ENCODE measurements at places on chromosomes 13 and 19.

DNA sequence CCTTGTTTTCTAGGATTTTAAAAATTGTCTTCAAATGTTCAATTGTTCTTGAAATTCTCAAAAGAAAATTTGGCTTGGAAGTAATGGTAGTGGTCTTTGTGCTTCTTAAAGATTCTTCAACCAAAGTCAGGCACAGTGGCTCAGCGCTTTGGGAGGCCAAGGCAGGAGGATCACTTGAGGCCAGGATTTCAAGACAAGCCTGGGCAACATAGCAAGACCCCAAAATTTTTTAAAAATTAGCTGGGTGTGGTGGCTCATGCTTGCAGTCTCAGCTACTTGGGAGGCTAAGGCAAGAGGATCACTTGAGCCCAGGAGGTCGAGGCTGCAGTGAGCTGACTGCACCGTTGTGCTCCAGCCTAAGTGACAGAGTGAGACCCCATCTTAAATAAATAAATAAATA, 153.5 kb upstream of the ZNF507 start:
- DNase-seq, result no peak

GRCh38 chr13:73482556-73482955, 423.8 kb downstream of the KLF5 start:
- no peak for DNase-seq

- no peak for DNase-seq
Measured at GRCh38 chr19:41013359-41013758, 22.3 kb downstream of the CYP2B6 start.

DNA sequence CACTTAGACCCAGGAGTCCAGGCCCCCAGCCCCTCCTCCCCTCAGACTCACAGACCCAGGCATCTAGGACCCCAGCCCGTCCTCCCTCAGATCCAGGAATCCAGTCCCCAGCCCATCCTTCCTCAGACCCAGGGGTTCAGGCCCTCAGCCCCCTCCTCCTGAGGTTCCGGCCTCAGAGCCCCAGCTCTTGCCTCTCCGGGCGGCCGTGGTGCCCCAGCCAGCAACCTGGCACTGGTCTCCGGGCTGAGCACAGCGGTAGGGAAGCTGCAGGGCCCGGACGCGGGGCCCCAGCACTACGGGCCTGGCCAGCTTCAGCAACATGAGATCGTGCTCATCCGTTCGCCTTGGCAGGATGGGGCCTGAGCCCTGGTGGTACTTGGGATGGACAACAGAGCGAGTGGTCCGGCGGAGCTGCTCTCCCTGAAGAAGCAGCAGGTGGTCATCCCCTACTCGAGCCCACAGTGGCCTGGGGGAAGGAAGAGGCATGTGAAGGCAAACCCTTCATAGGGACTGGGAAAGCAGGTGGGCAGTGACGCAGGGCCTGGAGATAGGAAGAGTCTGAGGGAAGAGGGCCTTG, 3.7 kb downstream of the KLK10 start:
- DNase-seq, result no peak

DNA sequence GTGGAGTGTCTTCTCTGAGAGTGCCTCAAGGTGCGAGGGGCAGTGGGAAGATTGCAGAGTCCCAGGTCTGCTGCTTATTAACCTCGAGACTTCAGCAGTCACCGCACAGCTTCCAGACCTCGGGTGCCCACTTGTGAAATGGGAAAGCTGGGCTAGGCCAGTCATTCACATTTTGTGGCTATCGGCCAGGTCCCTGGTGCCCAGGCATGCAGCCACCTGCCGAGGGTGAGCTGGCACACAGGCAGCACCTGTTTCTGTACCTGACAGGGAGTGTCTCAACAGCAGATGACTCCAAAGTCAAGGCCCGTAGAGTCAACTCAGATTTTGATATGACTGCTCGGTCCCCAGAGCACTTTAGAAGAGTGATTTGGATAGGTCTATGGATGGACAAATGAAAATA, 21.9 kb downstream of the UQCRFS1 start:
- no peak for DNase-seq

DNA sequence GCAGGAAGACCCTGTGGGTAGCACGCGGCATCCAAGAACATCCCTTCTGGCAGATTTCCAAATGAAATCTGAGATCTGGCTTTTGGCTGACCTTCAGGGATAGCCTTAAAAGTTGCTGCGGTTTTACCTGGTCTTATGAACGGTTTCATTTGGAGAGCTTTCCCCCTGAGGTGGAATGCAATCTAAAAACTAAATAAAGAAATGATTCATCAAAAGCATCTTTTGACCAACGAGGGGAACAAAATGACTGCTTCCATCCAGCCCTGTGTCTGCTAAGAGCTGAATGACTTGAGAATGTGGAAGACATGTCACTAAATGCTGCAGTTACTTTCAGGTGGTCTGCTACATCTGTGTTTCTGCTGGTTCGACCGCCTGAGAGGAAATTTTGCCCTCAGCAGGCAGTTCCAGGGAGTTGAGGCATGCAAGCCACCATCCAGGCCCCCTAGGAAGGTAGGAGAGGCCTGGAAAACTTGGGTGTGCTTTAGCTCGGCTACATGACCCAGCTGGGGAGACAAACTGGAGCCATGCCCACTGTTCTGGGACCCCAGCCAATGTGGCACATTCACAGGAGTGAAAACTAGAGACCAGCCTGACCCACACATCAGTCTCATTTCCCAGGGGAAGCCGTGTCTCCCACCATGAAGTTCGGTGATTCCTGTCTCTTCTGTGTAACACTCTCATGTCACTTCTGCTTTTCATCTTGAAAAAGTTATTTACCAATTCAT, 175.1 kb upstream of the KL start:
- no peak for DNase-seq

DNA sequence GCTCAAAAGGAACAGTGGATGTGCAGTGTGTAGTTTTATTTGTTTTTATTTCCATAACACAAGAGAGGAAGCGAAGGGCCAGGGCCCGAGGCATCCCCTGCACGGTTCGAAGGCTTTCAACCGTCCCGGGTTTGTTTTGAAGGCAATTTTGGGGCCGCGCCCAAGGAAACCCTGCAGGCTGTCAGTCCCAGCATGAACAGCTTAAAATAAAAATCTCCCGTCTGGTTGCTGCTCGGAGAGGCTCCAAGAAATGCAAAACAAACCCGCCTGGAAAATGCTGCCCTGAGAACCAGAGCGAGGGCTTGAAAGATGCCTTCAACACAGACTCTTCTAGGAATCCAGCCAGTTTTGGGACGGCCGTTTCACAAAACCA, 16.0 kb downstream of the LSM4 start:
- no peak for DNase-seq

- DNase-seq, result no peak
Measured at GRCh38 chr19:33751436-33751770, 45.3 kb upstream of the KCTD15 start.

- peak; percentile 72 for DNase-seq
Measured at GRCh38 chr19:19406878-19407632, 1.6 kb downstream of the GATAD2A start.

DNA sequence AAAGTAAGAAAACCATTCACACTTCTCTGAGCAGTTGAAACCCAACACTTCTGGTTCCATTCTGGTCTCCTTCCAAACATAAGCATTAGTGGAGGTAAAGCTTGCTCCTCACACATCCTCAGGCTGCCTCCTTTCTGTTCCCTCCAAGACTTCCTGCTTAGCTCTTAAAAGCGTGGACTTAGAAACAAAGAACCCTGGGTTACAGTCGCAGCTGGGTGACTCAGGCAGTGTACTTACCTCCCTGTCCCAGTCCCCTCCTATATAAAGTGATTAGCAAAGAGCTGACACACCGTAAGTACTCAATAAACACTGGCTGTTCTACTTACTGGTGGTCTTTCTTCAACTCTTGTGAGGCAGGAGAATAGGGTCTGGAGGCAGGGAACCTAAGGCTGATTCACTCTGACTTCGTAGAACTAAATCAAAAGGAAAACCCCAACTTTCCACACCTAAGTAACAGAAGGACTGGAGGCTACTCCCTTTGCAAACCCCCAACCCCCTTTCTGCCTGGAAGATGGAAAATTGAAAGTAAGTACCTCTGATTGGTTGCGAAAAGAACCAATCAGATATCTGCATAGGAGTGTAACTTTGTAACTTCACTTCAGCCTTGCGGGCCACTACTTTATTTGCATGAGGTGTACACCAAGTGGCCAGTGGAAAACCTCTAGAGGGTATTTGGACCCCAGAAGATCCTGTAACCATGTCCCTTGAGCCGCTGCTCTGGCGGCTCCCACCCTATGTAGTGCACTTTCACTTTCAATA, 165.4 kb downstream of the SUCLA2 start:
- DNase-seq, result no peak

- DNase-seq, result peak; percentile 69
Measured at GRCh38 chr19:4829001-4829712, 2.4 kb downstream of the TICAM1 start.

- DNase-seq, result no peak
Measured at GRCh38 chr19:47658431-47659348, 49.8 kb downstream of the BICRA start.

DNA sequence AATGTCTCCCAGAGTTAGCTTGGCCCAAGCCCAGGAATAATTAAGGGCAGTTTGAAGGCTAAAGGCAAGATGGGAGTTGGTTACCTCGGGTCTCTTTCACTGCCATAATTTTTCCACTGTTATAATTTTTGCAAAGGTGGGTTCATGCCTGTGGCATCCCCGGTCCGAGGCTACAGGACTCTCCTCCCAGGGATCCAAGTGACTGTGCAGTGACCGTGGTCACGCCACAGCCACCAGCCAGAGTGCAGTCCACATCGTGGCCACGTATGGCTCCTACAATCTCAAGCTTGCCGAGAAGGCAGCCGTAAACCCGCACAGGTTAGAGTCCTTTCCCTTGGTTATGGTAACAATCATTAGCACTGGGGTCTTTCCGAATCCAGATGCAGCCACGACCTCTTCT, 36.8 kb downstream of the C13orf46 start:
- no peak for DNase-seq

DNA sequence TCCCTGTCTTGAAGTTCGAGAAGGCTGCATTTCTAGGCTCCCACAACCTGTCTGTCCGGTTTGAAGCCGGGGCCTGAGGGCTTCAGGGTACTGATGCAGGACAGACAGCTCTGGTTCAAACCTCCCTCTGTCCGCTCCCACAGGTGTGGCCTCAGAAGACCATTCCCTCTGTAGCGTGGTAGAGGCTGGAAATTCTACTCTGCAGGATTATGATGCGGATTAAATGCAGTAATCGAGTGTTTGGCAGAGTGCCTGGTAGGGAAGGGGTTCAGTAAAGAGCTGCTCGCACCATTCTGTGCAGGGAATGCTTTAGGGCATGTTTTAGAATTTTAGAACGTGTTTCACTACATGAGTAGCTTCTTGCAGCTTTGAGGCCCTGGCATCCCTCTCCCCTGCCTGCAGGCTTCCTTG, 30.5 kb downstream of the PPP1R37 start:
- DNase-seq, result no peak

DNA sequence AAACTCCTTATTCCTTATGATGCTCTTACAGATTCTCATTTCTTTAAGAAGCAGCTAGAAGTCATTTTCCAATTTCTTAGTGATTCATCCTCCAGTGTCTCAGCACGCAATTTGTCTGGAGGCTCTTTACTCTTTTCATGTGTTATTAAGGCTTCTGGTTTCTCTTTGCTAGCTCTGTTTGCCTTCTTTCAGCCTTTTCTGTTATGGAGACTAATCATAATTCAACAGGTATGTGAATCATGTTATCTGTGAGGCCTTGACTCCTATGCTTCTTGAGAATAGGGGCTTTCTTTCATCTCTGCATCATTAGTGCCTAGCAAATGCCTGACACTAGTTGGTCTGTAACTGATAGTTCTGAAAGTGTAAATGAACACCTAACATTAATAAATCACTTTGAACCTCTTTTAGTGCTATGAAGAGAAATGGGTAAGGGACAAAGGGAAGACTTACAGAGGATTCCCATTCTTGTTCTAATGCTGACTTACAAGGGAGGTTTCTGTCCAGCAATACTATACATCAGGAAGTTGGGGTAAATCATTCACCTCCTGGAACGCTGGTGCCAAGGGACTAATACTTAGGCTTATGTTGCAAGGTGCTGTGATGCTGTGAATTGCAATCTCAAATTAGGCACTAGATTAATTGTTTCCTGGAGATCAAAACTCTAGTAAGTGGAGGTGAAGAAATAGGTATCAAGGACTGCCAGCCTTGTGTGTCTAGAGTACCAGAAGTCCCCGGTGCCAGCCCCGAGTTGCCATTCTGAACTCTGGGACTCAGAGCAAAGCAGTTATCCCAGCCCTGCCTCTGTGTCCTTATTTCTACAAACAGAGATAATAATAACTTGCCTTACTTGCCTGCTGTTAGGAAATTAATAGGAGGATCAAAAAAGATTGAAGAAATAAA, 265.6 kb downstream of the DCLK1 start:
- DNase-seq, result no peak

GRCh38 chr19:39212375-39212742, 8.3 kb upstream of the SYCN start:
- DNase-seq, result peak; percentile 47

DNA sequence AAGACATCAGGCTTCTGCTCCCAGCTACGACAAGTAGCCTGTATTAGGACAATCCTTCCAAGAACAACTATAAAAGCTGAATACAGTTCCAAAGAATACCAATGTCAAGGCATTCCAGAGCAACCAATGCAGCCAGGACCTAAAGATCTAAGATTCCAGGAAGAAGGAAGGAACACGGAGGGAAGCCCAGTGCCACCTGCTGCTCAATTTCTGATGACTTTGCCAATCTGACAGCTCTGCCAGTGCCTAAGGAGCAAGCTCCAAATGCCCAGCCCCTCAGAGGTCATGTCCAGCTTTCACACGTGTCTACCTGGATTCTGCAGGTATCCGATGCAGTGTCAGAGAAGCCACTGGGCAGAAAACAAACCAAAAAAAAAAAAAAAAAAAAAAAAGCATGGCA, 164.4 kb downstream of the IRS2 start:
- no peak for DNase-seq

GRCh38 chr13:109671919-109672318, 114.5 kb downstream of the IRS2 start:
- DNase-seq, result no peak

GRCh38 chr13:53501387-53501786, 472.8 kb downstream of the OLFM4 start:
- no peak for DNase-seq

GRCh38 chr13:67792151-67792676, 562.1 kb upstream of the PCDH9 start:
- DNase-seq, result no peak

- peak; percentile 66 for DNase-seq
Measured at GRCh38 chr19:11578258-11579142, 1.1 kb upstream of the ACP5 start.

DNA sequence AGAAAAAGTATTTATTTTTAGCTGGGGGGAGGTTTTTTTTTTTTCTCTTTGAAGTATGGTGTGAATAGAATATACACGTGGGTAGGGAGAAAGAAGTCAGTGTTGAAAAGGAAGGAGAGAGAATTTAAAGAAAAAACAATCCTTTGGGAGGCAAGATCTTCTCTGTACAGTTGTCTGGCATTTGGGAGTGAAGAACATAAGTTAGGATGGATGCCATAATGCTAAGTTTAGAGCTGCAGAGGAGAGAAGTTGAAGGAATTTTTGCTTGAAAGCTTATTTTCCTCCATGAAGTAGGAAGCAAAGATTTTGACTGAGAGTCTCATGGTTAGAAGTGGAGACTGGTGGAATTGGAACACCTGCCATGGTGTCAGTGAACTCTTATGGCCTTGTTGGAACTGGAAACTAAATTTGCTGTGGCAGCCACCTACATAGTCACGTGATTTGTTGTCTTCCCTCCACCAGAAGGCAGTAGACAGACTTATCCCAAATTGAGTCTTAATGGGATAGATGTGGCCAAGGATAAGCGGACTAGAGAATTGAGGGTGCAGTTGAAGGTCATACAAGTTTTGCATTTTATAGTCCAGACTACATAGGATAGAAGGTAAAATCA, 22.0 kb downstream of the NDFIP2 start:
- DNase-seq, result no peak
